ENCODE measurements at places on chromosomes 13 and 19.

GRCh38 chr13:19604306-19604705 lies 29.2 kb upstream of the MPHOSPH8 start:
- DNase-seq: no peak

GRCh38 chr13:24651718-24652345 lies 28.4 kb upstream of the ATP12A start:
- peak; percentile 50 for DNase-seq

DNA sequence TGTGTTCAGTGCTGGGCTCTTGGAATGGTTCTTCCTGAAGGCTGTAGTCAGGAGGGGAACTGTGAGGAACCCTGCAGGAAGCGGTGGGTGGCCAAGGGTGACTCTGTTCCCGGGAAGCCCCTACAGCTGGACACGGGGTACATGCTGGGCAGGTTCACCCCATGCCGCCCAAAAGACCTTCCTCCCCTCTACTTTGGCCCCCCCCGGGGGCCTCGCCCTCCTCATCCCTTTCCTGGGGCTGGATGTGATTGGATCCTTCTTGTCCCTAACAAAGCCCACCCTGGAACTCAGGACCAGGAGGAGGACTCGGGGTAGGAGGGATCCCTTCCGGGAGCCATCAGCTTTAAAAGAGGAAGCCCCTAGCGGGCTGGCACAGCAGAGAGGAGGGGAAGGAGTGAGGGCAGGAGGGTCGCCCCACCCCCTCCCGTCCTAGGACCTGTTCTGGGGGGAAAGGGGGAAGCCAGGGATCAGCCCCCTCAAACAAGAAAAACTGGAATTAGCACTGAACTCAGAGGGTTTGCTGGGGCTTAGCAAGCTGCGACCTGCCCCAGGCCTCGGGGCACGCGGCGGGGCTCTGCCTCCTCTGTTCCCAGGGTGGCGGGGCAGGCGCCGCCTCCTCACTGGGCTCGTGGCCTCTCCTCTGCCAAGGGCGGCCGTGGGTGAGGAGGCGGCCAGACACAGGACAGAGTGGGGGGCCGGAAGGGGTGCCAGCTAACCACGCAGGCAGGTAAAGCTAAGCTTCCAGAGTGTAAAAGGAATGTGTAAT lies 4.0 kb downstream of the CEBPA start:
- DNase-seq: peak; percentile 46

DNA sequence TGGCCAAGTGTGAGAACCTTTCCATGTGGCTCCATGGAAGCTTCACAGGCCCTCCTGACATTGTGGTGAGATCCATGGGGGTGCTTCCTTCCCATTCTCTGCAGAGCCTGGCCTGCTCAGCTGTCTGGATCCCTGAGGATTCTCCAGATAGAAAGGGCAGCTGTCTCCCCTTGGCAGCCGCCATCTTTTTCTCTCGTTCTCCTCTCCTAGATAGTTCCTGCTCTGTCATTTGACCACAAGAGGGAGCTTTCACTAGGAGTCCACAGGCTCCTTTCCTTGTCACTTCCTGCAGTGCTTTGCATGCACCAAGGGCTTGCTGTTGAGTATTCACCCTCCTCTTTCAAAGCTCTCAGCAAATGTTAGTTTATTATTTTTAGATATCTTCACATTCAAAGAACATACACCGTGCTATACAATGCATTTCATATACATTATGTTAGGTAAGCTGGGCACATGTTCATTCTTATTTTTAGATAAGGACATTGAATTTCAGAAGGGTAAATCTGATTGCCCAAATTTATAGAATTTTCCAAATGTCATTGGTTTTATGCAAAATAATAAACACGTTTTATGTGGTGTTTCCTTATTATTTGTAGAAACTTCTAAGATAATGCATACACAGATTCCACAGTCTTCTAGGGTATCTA lies 133.2 kb downstream of the FRY start:
- DNase-seq: peak; percentile 10

GRCh38 chr19:2494447-2495129 lies 18.7 kb downstream of the GADD45B start:
- peak; percentile 32 for DNase-seq

DNA sequence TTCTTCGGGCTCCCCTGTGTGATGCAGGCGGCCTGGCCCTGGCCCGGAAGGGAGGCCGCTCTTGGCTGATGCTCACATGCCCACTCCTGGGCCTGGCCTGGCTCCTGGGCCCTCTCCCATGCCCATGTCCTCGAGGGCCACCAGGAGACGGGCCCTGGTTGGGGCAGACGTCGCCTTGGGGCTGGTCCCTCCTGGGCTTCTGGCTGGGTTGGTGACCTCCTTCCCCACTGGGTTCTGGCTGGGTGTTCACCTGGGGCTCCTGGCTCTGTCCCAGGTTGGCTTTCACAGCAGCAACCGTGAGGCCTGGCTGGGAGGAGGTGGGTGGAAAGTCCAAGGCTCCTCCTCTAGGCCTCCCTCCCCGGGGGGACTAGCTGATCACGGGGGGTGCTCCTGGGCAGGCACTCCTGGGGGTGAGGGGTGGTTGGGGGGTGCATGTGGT lies 15.5 kb upstream of the SLC7A10 start:
- DNase-seq: no peak

Data from PC-9 (cell line).